GM03348 (cell line): ENCODE measurements at places on chromosomes 16 and 17.

DNA sequence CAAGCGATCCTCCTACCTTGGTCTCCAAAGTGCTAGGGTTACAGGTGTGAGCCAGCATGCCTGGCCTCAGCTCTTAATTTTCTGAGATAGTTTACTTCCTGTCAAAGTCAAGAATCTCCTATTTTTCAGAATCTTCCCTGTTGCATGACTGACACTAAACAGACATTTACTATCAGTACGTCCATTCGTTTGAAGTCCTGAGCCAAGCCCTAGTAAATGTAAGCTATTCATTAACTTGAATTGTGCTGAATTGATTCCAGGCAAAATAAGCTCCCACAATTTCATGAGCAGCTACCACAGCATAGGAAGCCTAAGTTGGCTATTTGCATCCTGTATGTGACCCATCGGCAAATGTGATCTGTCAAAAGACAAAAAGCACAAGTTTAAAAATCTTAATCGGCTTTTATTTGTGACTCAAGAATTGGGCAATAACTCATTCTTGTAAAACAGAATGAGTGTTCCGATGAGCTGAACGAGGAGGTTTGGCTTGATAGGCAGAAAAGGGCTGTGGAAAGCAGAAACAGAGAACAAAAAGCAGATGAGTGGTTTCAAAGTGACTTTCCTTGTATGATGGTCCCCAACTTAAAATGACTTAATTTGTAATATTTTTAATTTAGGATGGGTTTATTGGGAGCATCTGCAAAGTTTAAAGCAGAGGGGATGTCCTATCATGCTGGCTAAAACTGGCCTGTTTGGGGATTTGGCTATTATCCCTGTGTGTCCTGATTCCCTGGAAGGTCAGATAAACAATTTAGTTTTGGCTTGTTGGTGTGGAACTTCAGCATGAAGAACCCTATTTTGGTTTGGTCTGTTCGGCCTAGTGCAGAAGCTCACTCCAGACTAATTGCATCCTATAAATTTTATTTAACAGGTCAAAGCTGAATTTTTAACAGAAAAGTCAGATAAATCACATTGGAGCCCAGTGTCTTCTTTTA lies 14.2 kb downstream of the RNF112 start:
- no peak for DNase-seq

DNA sequence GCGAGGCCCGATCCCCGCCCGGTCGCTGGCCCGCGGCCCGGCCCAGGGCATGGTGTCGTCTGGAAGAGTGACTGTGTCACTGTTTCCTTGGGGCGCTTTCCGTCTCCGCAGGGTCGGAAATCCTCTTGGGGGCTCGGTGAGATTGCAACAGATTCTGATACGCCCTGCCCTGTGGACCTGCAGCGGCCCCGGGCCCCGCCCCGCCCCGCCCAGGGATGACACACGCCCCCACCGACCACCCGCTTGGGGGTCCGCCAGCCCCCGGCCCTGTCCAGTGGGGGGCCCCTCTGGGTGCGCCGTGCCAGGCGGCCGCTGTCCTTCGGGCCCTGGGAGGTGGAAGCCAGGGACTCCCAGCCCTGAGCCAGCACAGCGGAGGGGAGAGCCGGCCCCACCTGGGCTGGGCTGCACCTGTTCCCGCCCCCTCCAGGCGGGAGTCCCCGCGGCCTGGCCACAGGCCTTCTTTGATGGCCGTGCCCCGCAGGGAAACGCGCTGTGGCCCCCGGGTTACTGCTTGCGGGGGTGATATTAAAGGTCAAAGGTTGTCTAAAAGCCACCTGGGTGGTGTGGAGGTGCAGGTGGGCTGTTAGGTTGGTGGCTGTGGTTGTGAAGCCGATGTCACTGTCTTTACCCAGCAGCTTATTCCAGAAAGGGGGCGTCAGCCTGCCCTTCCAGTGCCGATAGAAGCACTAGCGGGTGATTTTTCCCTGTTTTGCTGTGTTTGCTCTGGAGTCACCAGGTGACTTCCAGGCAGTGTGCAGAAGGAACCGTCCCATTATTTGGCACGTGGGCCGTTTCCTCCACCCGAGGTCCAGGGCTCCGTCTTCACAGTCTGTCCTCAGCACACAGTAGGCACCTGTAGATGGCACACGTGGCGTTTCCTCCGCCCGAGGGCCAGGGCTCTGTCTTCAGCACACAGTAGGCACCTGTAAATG lies 752 bp downstream of the TBC1D24 start:
- DNase-seq: no peak

GRCh38 chr16:17397499-17397891 lies 73.3 kb downstream of the XYLT1 start:
- DNase-seq: no peak

DNA sequence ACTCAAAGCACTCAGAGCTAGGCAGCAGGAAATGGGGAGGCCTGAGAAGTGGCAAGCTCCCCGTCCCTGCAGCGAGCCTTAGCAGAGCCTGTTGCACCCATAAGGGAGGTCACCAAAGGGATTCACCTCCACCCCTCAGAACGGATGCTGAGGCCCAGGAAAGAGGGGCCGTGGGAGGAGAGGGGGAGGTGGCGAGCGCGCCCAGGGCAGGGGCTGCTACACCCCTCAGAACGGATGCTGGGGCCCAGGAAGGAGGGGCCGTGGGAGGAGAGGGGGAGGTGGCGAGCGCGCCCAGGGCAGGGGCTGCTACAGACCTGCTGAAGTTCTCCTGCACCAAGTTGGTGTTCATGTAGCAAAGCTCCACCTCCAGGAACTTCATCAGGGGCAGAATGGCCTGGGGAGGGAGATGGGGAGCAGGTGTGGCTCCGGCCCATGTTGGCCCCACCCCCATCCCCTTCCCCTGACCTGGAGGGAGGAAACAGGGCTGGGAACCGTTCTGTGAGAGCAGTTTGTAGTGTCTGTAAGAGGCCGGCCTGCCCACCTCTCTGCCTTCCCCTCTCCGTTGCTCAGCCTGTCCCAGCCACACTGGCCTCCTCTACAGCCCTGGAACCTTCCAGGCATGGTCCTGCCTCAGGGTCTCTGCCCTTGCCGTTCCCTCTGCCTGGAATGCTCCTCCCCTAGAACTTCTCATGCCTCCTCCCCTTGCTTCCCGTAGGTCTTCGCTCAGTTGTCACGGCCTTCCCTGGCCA lies 11.4 kb downstream of the UNC13D start:
- DNase-seq: no peak

GRCh38 chr16:61435346-61435745 lies 600.9 kb downstream of the CDH8 start:
- no peak for DNase-seq

DNA sequence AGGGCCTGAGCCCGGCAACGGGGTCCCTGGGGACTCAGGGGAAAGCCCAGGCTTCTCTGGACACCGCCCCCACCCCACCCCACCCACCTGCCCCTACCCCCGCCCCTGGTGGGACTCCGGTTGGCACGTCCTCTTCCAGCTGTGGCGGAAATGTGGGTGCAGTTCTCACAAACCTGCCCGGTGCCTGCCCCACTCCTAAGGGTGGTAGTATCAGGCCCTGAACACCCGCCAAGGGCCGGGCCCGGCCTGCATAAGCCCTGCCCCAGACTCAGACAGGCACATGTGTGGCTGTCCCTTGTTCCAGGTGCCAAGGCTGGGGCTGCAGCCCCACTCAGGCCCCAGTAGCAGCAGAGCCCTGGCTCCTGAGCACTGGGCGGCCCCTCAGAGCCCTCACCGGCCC lies 58.1 kb downstream of the ACTG1 start:
- no peak for DNase-seq

GRCh38 chr17:66304304-66305174 lies 2.1 kb downstream of the PRKCA start:
- DNase-seq: no peak

GRCh38 chr16:22633799-22634198 lies 123.1 kb downstream of the NPIPB5 start:
- no peak for DNase-seq

GRCh38 chr16:61555718-61556441 lies 480.4 kb downstream of the CDH8 start:
- no peak for DNase-seq
